ENCODE measurements at places on chromosomes 12 and 14. TPM values are rescaled to one million over a fixed set of nuclear protein-coding genes. Genes with fewer than 3 reads are reported as not detected.
A peak's percentile ranks its signal among the peaks of the same experiment; 100 is the strongest.

C12orf50 gene
- not detected for total RNA-seq

CARMIL3 gene
- 1.5 TPM for total RNA-seq

IFI27 gene
- 67.3 TPM for total RNA-seq

CFAP251 gene
- 1.1 TPM for total RNA-seq

TAS2R7 gene
- total RNA-seq: not detected

TOGARAM1 gene
- 7.9 TPM for total RNA-seq

GRCh38 chr14:61429316-61429715 lies 107.9 kb downstream of the PRKCH start:
- DNase-seq: no peak
- no peaks in the 10 kb centered on the region for H3K27me3 ChIP-seq
- H3K36me3 ChIP-seq: peaks cover 37% of the 10 kb centered on the region

DNA sequence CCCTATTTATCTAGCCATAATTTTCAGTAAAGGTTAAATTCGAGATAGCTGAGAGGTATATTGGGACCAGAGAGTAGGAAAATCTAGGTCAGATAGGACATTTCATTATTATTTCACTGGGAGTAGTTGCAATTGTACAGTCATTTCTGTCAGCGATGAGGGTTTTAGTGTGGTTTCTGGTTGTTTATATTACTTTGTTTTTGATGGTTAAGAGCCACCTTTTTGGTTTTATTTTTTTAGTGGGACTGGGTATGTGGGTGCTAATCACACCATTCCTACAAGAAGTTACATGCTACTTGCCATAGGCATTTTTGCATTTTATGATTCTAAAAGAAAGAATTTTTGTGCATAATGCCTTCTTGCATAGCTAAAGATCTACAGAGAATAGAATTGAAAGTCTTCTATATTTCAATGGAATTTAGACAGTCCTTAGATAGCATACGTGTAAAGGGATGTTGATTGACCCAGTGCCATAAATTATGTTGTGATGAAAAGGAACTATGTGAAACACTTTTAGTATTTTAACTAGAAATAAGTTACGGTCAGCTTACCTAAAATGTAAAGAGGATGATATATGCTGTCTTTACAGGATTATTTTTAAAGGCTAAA lies 85.2 kb downstream of the KTN1 start:
- no peak for DNase-seq
- peaks cover 56% of the 10 kb centered on the region for H3K36me3 ChIP-seq
- H3K4me3 ChIP-seq: no peak overlapping the region
- H3K4me1 ChIP-seq: peaks cover 21% of the 10 kb centered on the region
- peak overlapping the region; percentile 8 for H3K27ac ChIP-seq
- H3K27me3 ChIP-seq: no peaks in the 10 kb centered on the region

GRCh38 chr14:37583358-37584210 lies 11.5 kb downstream of the FOXA1 start:
- H3K4me1 ChIP-seq: no peaks in the 10 kb centered on the region
- no peaks in the 10 kb centered on the region for H3K36me3 ChIP-seq
- no peak overlapping the region for H3K4me3 ChIP-seq

GRCh38 chr12:26126340-26127284 lies 1.8 kb upstream of the BHLHE41 start:
- no peaks in the 10 kb centered on the region for H3K36me3 ChIP-seq
- H3K4me1 ChIP-seq: peaks cover 28% of the 10 kb centered on the region
- H3K27me3 ChIP-seq: peaks cover 80% of the 10 kb centered on the region
- H3K4me3 ChIP-seq: peak overlapping the region; percentile 88
- H3K27ac ChIP-seq: no peak overlapping the region
- peak; percentile 79 for DNase-seq

DNA sequence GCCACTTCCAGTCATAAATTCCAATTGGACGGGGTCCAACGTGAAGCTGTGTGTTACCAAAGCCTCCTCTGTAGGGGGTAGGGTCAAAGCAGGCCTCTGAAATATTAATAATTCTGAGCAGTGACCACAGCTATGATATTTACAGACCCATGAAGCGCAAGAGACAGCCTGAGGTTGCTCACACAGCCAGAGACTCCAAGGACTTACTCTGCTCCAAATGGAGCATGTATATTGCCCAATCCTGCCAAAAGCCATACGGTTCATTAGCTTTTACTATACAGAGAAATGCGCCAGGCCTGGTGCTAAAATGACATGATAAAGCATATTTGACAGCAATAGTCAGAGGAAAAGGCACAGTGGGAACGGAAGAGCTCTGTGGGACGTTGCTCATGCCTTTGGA lies 151.3 kb downstream of the PAH start:
- no peak overlapping the region for H3K27ac ChIP-seq
- no peak overlapping the region for H3K4me3 ChIP-seq

GRCh38 chr14:73725116-73726024 lies 11.2 kb upstream of the PNMA1 start:
- peak overlapping the region; percentile 76 for H3K27ac ChIP-seq
- peaks cover 69% of the 10 kb centered on the region for H3K36me3 ChIP-seq
- DNase-seq: no peak
- no peaks in the 10 kb centered on the region for H3K27me3 ChIP-seq
- no peak overlapping the region for H3K4me3 ChIP-seq
- H3K4me1 ChIP-seq: peaks cover 29% of the 10 kb centered on the region

DNA sequence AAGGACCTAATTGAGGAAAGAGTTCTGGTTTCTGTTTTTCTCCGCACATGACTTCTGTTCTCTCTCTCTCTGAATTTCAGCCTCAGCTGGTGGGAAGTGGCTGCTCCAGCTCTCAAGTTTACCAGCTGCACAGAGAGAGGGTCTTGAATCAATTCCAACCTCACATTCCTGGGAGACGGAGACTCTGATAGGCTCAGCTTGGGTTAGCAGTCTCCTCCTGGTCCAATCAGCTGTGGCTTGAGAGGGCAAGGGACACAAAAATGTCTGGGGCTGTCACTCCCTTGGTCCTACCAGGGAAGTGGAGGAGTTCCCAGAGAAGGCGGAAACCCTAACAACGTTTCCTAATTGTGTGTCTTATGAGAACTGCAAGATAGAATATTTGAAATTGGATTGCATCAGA lies 7.0 kb downstream of the CCDC63 start:
- no peak overlapping the region for H3K4me3 ChIP-seq
- H3K27me3 ChIP-seq: peaks cover 4% of the 10 kb centered on the region
- H3K27ac ChIP-seq: no peak overlapping the region

- H3K27ac ChIP-seq: peak overlapping the region; percentile 53
Observed at GRCh38 chr12:128817111-128818015, 6.4 kb downstream of the SLC15A4 start.

All from activated CD4-positive, alpha-beta T cell treated with anti-CD3 and anti-CD28 coated beads, Interleukin-2, amount 10 ng/mL, durations not matched to agents 24 days and 14 days (primary cell).